ENCODE measurements at places on chromosomes 11 and 22.

GRCh38 chr22:26202280-26202924, 33.1 kb downstream of the SEZ6L start:
- no peak for DNase-seq

- no peak for DNase-seq
Observed at GRCh38 chr11:69904161-69904973, 85.2 kb upstream of the FGF3 start.

- no peak for DNase-seq
Observed at GRCh38 chr22:45359627-45360026, 49.9 kb downstream of the FAM118A start.

- no peak for DNase-seq
Observed at GRCh38 chr11:130718120-130718519, 198.2 kb downstream of the SNX19 start.

GRCh38 chr22:46734830-46735453, 3.1 kb downstream of the CERK start:
- peak; percentile 55 for DNase-seq

GRCh38 chr22:45203150-45203951, 37.3 kb downstream of the KIAA0930 start:
- DNase-seq: no peak

- DNase-seq: no peak
Observed at GRCh38 chr11:101434026-101434643, 149.7 kb downstream of the TRPC6 start.

- DNase-seq: no peak
Observed at GRCh38 chr22:46967445-46968358, 205.3 kb downstream of the TBC1D22A start.

- DNase-seq: no peak
Observed at GRCh38 chr22:33883961-33884808, 36.1 kb downstream of the LARGE1 start.

GRCh38 chr11:9489080-9489765, 28.4 kb downstream of the ZNF143 start:
- no peak for DNase-seq

- peak; percentile 29 for DNase-seq
Observed at GRCh38 chr11:35141571-35141971, 2.6 kb downstream of the CD44 start.
